Right lung (tissue), 10 donors: ENCODE measurements at places on chromosomes 5 and 9. TPM values are rescaled to one million over a fixed set of nuclear protein-coding genes. Genes with fewer than 3 reads are reported as not detected.

Gene LRRC14B
- polyA plus RNA-seq, result 0.16 TPM

Gene FAM200C
- polyA plus RNA-seq, result 15.2 TPM

Gene FOXD4L3
- not detected for polyA plus RNA-seq

Gene SELENOP
- 826 TPM for polyA plus RNA-seq
